ENCODE measurements at places on chromosomes 13 and 19.
A peak's percentile ranks its signal among the peaks of the same experiment; 100 is the strongest.

DNA sequence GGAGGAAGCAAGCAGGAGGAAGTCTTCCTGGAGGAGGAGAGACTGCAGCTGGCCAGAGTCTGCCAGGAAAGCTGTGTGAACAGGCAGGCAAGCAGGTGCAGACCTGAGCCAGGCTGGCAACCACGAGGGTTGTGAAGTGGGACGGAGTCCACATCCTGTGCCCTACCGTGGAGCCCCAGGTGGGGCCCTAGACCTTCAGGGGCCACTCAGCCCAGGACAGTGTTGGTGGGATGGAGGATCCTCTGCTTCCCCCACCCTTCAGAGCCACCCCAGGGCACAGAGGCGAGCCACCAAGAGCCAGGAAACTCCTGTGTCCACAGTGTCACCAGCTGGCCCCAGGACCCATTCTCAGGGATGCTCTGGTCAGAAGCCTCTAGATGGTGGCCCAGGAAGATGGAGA is 8.4 kb upstream of the VSTM2B start:
- no peak for DNase-seq

GRCh38 chr19:5628461-5628860 is 5.6 kb downstream of the SAFB start:
- no peak for DNase-seq

DNA sequence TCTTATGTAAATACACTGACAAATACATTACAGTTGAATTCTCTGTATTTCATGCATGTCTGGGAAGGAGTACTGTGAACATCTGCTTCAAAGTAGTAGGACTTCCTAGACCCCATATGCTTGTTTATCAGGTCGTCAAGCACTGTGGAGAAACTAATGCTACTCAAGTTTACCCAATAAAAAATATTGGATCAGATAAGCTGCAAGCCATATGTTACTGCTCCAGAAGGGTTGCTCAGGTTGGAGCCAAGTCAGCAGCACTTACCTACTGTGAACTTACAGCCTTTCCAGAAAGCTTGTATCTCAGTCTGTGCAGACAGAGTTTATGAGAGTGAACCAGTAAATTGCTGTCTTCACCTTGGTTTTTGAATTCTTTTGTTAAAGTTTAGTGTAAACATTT is 36.2 kb downstream of the SLAIN1 start:
- no peak for DNase-seq

DNA sequence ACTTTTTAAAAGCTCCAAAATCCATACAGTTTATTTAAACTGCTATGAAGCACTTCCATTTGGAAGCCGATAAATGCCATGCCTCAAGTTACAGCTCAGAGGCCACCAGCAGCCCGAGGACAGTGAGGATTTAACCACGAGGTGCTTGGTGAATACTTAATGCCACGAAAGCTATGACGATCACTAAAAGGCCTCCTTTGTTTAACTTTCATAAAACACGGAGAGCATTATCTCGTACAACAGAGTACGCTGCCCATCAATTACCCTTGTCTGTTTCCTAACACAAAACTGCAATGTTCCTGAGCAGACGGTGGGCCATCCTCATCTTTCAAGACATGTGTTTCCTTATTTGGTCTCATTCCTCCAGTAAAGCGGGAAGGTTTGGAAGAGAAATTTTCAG is 58.4 kb downstream of the PEPD start:
- no peak for DNase-seq

- peak; percentile 70 for DNase-seq
Measured at GRCh38 chr13:48318821-48319511, 15.4 kb downstream of the RB1 start.

GRCh38 chr19:7873304-7874075 is 700 bp downstream of the PRR36 start:
- no peak for DNase-seq

DNA sequence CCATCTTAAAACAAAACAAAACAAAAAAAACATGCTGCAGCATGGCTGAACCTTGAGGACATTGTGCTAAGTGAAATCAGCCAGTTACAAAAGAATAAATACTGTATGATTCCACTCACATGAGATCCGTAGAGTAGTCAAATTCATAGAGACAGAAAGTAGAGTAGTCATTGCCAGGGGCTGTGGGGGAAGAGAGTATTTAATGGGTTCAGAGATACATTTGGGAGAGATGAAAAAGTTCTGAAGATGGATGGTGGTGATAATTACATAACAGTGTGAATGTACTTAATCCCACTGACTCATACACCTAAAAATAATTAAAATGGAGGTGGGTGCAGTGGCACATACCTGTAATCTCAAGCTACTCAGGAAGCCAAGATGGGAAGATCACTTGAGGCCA is 72.0 kb upstream of the C1QTNF9 start:
- DNase-seq, result no peak

GRCh38 chr13:24614306-24615080 is 65.7 kb upstream of the ATP12A start:
- no peak for DNase-seq

DNA sequence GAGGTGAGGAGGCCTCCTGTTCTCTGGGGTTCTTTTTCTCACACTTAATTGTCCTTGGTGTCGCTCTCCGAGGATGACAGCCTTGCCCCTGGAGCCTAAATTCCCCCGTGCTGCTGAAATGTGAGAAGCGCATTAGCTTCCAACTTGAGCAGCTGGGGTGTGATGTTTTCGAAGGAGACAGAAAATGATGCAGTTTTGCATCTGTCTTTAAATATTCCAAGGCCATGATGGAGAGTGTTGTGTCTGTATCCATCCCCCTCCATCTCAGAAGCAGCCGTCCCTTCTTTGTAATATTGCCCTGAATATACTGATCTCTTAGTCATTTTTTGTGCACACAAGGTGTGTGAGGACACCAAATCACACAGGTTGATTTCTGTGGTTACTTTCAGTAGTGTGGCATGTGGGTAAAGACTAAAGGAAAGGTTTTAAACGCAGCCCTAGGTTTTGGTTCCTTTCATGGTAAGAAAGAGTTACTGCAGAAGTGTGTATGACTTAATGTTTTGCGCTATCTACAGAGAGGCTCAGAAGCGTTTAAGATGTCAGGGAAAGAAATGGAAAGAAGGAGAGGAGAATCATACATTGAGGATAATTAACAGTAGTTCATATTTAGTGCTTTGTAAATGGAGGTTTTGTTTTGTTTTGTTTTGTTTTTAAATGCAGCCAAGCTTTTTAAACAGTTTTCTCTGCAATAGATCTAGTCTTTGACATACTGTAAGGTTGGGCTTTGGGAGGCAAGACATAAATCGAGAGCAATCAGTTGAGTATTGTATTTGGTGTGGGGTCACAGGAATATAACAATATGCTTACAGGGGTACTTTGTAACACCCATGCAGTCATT is 1.6 kb downstream of the NBEA start:
- peak; percentile 62 for DNase-seq

DNA sequence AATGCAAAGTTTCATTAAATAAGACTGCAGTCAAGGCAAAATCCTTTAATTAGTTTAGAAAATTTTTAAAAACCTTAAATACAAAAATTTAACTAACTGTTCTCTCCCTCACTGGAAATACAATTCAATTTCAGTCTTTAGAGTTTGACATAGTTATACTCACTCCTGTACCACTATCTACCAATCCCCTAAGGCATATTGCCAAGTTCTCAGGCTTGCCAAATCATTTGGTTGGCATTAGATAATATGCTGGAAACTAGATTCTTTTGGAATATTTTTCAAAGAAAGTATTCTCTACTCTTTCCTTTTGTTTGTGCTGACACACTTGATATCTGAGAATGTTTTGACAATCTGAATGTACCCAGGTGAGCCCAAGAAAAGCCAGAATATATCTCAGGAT is 77.2 kb downstream of the TSC22D1 start:
- no peak for DNase-seq

DNA sequence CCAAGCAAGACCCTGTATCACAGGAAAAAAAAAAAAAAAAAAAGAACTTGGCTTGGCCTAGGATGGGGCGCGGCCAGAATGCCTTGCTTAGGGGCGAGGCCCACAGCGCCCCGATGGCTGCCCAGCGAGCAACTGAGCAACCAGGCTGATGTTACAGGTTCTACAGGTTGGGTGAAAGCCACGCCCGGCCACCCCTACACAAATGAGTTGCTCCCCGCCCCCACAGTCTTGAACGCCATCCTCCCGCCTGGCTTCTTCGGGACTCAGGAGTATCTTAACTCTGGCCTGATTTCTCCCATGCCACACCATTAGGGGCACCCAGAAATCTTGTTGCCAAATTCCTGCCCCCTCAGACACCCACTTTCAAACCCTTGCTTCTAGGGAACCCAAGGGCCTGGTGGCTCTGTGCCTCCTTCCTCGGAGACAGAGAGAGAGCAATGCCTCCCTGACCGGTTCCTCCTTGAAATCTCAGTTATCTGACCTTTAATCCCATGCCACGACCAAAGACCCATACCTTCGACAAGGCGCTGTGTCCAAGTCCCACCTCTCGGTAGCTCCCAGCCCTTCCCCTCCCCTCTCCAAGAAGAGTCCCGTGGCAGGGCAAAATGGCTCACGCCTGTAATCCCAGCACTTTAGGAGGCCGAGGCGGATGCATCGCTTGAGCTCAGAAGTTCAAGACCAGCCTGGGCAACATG is 1.1 kb upstream of the CBLC start:
- no peak for DNase-seq

- DNase-seq, result no peak
Measured at GRCh38 chr13:29474991-29475390, 120.5 kb downstream of the SLC7A1 start.

GRCh38 chr19:58052256-58052655 is 6.8 kb upstream of the ZNF135 start:
- DNase-seq, result no peak

GRCh38 chr13:106918557-106918860 is 350.6 kb upstream of the ARGLU1 start:
- no peak for DNase-seq

- DNase-seq, result no peak
Measured at GRCh38 chr19:11587975-11588631, 9.2 kb upstream of the ZNF627 start.

GRCh38 chr13:19072543-19072942 is 109.1 kb downstream of the TUBA3C start:
- no peak for DNase-seq

DNA sequence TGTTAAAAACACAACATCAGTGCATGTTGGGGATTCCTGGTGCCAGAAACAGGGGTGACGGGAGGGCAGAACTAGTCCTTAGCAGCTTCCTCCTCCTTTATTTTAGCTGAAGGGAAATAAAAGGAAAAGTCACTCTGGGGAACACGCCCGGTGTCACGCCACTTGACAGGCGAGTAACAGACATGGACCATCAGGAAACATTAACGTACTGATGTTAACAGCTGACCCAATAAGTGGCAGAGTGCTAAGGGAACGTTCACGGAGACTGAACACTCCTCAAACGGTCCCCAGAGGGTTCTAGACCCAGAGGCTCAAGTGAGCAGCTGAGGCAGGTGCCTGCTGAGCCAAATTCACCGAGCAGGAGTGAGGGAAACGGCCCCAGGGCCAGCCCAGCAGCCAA is 13.9 kb upstream of the EIF3G start:
- peak; percentile 41 for DNase-seq

DNA sequence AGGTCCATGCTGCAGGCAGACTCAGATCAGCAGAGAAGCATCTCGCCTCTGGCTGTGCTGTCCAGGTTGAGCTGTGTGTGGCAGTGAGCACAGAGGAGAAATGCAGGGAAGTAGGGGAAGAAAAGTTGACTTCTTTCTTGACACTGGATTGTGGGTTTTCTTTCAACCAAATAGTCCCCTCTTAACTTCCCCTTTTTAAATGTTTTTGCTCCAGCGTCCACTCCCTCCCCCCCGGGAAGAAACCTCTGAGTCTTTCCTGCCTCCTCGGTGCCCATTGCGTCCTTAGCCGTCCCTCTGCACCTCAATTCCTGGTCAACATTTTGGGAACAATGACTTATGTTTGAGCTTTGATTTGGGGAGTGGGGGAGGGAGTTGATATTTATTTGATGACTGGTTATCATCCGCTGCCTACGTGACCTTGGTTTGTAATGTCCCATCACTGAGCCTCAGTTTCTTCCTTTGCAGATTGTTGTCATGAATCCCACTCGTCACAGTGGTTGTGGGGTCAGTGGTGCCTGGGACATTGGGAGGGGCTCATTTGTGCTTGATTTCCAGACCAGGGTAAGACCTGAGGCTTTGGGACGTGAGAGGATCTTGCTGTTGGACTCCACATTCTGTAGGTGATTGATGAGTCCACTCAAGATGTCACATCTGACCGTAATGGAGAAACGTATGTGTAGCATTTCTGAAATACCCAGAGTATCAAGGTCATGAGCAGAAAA is at the start of gene LILRB2:
Gene LILRB2 (minus strand): TSS at position 104 of the 722 bp plus-strand sequence. CDS start 614 bp downstream, outside the sequence.
- DNase-seq, result no peak

DNA sequence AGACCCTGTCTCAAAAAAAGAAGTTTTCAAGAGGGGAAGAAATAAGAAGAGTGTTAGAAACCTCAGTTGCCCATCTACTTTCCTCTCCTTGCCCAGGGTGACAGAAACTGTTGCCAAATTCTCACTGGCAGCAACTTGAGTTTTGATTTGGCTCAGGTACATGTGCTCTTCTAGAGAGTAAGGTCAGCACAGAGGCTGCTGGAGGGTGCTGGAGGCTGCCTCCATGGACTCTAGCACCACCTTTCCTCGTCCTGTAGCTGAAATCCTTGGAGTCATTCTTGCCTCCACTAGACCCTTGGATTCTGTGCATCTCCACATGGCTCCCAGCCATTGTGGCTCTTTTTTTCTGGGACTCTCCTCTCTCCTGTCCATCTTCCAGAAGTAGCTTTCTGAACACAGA is 149.1 kb downstream of the TM9SF2 start:
- no peak for DNase-seq

- DNase-seq, result no peak
Measured at GRCh38 chr13:53638040-53638439, 609.4 kb downstream of the OLFM4 start.

- DNase-seq, result no peak
Measured at GRCh38 chr13:112168761-112169160, 101.8 kb downstream of the SOX1 start.

DNA sequence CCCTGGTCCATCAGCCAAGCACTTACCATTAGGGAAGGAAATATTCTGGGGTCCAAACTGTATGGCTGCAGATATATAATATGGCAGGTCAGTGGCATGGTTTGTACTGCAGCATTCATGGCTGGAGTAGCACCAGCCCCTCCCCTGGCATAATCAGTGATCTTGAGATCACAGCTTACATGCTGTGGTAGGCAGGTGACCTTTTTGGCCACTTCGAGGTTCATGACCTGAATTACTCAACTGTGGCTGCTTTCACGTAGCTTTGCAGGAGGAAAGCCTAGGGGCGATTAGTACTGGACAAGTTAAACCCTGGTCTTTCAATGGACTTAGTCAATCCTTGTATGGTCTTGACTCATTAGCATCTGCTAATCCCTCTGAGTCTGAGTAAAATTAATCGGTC is 169.8 kb downstream of the SPRY2 start:
- no peak for DNase-seq

DNA sequence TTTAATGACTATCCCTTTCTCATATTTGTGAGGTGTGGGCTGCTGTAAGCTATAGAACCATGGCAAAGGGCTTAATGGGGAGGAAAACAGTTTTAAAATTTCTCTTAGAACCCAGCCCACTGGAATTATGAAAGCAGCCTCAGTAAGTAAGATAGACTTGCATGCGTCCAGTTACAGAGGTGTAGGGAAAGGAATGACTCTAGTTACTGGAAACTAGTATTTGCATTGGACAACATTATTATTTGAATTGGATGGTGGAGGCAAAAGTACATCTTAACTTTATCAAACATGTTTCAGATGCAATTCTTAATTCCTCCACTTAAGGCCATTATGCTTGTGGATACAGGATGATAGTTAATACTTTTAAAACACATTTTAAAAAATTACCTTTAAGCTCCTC is 292.9 kb downstream of the SPRY2 start:
- DNase-seq, result no peak

Measured in retina (tissue), 1 donor.